ENCODE measurements at places on chromosomes 3 and 15.

DNA sequence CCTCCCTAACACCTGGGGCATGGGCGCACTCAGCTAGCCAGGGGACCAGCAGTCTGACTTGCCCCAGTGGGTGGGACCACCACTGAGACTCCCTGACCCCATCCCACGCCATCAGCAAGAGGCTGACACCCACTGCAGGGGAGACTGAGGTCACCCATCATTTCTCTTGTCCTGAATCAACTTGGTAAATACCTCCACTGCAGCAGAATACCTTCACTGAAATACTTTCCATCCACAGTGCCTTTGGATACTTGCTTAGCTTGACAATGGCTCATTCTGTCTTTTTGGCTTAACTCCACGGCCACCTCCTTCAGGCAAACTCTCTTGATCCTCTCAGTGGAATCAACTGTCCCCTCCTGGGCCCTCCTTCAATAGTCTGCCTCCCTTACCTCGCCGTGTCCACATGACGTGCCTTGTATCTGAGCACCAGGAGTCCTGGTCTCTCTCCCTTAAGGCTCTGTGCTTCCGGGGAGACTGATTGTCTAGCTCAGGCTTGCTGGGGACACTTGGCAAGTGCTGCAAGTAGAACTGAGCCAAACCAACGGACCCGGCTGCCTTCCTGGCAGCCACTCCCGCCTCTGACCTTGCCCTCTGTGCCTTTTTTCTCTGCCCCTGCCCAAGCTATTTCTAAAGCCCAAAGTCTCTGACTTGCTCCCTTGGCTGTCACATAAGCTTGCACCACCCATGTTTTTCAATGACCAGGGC is 119.1 kb downstream of the ADCY5 start:
- DNase-seq, result no peak

- no peak for DNase-seq
These were observed 18.6 kb upstream of the ST8SIA2 start for GRCh38 chr15:92375057-92375456.

- no peak for DNase-seq
These were observed 23.7 kb downstream of the CFAP92 start for GRCh38 chr3:128969993-128970739.

- DNase-seq, result peak; percentile 27
These were observed 192.6 kb downstream of the PDZRN3 start for GRCh38 chr3:73432023-73432705.

DNA sequence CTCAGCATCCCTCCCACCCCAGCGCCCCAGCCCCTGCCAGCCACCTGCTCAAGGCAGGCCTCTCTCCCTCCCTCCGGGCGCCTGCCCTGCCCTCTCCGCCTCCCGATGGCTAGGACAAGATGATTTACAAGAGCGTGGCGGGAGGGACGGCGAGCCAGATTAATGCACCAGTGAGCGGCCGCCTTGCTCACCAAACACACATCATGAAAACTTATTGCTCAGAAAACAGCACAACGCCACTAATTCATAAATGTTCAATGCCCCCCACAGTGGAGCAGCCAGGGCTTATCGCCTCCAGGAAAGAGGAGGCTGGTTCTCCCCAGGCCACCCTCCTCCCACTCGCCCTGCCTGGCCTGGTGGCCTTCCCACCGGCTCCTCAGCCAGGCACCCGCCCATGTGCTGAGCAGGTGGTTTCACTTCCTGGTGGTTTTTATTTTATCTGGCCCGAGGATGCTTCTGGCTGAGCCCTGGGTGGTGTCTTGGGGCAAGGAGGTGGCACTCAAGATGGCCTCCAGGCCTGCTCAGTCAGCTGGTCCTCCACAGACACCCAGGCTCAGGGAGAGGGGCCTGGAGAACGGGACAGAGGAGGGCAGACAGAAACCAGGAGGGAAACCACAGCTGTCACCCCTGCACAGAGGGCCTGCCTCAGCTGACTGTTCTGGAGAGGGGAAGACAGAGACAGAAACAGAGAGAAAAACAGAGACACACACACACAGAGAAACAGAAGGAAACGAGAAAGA is 284.9 kb downstream of the UACA start:
- peak; percentile 73 for DNase-seq

GRCh38 chr3:66403323-66403990 is 97.4 kb downstream of the LRIG1 start:
- DNase-seq, result no peak

All from GM12891 (cell line).